Activated CD4-positive, alpha-beta T cell treated with anti-CD3 and anti-CD28 coated beads, Interleukin-2, amount 50 U/mL, for 4 hours (primary cell): ENCODE measurements at places on chromosomes 5 and 9.

- no peak for DNase-seq
These were observed 172.3 kb downstream of the CARTPT start for GRCh38 chr5:71891406-71891805.

- DNase-seq: no peak
These were observed 647.7 kb upstream of the WWC1 start for GRCh38 chr5:167643631-167644280.

DNA sequence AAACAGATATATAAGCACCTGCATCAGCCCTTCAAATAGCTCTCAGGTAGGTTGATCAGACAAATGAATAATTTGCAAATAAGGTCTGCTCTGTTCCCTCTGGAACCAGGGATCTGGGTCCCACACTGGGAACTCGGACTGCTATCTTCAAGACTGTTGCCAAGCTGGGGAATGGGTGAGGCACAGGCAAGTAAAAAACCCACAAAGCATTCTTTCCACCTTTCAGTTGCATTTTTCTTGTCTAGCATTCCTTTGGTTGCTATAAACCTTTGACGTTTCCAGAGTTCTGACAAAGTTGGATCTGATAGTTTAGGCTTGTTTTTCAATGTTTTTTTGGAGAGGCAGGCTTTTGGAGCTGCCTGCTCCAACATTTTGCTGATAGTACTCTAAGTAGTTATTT lies 20.1 kb downstream of the FBXL17 start:
- DNase-seq: no peak

DNA sequence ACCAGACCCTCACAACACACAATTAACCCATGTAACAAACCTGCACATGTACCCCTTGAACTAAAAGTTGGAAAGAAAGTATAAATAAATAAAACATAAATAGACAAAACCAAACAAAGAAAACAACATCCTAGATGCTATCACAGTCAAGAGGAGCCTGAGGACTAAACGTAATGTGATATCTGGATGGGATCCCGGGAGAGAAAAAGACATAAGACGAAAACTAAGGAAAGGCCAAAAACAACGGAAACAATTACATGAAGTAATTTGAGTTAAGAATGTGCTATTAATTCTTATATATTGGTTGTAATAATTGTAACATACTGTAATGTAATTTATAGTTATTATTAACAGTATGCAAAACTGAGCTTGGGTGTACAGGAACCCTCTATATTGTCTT lies 793.9 kb downstream of the SEMA5A start:
- DNase-seq: no peak

GRCh38 chr5:159456261-159456660 lies 126.0 kb upstream of the IL12B start:
- DNase-seq: no peak

GRCh38 chr5:17477573-17478265 lies 20.3 kb upstream of the TAF11L2 start:
- DNase-seq: no peak

DNA sequence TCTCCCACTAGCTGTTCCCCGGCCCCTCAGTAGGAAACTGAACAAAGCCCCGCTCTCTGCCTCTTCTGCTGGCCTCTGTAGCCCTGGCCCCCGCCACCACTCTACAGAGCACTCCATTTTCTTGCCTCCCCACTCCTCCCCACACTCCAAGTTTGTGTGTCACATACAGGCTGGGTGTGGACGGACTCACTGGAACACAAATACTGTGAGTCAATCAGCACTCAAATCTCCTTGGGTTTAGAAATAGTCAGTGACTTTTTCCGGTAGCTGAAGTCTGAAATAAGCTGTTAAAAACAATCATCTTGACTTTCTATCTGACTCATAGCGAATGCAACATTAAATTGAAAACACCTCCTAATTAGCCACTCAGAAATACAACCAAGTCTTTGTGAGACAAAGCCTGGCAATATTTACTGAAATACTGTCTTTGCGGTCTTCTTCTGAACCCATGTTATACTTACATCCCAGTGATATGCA lies 122.5 kb downstream of the LHFPL2 start:
- no peak for DNase-seq

DNA sequence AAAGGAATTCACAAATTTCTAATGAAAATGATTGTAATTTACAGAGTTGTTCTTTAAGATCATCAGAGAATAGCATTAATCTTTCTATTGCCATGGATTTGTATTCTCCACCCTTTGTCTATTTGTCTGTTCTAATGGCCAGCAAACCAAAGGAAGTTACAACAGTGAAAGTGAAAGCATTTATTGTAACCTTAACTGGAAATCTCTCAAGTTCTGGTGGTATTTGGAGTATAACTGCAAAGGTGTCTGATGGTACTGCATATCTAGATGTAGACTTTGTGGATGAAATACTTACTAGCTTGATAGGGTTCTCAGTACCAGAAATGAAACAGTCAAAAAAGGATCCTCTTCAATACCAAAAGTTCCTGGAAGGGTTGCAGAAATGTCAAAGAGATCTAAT lies 21.7 kb downstream of the RMI1 start:
- DNase-seq: no peak

- DNase-seq: no peak
These were observed 293 bp downstream of the CENPP start for GRCh38 chr9:92325991-92326500.

DNA sequence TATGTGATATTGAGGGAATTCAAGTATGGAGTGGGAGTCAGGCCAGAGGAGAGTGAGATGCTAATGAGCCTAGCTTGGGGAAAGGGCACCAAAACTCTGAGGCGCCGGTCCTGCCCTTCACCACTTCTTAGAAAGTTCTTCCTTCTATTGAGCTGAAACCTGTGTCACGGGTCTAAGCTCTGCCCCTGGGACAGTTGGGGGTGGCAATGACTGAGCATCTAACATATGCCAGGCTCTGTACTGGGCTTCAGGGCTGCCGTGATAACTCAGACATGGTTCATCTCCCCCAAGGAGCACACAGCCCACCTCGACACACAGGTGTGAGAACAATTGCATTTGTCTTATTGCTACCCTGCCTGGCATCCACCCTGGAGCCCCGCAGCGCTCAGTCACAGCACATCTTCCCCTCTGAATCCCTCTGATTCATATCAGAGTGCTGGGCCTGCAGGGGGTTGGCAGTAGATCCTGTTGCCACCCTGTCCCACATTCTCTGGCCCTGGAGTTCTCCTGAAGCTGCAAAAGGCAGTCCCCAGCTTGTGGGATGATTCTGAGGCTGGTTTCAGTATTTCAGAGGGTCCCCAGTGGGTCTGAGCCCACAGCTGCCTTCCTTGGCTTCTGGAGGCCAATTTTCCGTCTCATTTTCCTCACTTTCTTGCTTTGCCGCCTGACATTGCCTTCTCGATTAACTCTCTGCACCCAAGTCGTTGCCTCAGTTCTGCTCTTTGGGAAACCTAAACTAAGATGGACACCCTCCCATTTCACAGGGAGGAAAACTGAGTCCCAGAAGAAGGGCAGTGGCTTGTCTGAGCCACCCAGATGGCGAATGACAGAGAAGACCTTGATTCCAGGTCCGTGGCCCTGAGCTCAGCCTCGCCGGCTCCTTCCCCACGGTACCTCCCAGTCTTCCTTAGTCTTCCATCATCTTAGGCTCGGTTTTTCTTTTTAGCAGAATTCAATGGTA lies 42.5 kb downstream of the ALG2 start:
- no peak for DNase-seq

GRCh38 chr5:42718591-42718990 lies 38.0 kb upstream of the CCDC152 start:
- no peak for DNase-seq

- no peak for DNase-seq
These were observed 19.4 kb downstream of the EFNA5 start for GRCh38 chr5:107651325-107651724.

GRCh38 chr5:174245516-174246075 lies 200.1 kb downstream of the NSG2 start:
- no peak for DNase-seq

DNA sequence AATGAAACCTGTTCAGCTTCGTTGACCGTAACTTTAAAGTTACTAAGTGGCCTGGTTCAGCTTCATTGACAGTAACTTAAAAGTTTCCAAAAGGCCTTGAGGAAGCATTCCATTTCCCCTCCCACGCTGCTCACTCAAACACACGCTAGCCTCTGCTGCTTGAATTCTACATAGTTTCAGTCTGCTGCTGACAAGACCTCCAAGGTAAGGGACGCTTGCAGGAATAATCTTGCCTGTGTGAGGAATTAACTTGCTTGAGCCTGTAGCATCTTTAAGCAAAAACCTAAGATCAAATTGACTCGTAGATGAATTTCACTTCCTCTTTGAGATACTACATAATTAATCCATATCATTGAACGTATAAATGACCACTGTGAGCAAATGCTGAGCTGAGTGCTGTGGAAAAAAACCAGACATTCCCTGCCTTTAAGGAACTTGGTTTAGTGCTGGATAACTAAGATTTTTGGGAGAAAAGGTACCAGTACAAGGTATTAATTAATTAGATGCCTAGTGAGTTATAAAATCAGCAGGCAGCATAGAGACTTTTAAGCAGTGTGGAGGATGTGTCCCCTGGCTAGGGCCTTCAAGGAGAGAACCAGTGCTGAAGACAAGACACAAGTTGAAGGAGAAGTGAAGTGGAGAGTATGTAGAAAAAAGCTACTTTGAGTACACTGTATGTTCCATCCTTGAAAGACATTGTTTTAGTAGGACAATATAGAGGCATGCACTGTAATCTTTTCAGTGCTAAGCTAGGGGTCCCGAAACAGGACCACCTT lies 39.2 kb downstream of the GRAMD2B start:
- DNase-seq: no peak

GRCh38 chr9:135882011-135882410 lies 25.3 kb downstream of the CAMSAP1 start:
- DNase-seq: no peak

DNA sequence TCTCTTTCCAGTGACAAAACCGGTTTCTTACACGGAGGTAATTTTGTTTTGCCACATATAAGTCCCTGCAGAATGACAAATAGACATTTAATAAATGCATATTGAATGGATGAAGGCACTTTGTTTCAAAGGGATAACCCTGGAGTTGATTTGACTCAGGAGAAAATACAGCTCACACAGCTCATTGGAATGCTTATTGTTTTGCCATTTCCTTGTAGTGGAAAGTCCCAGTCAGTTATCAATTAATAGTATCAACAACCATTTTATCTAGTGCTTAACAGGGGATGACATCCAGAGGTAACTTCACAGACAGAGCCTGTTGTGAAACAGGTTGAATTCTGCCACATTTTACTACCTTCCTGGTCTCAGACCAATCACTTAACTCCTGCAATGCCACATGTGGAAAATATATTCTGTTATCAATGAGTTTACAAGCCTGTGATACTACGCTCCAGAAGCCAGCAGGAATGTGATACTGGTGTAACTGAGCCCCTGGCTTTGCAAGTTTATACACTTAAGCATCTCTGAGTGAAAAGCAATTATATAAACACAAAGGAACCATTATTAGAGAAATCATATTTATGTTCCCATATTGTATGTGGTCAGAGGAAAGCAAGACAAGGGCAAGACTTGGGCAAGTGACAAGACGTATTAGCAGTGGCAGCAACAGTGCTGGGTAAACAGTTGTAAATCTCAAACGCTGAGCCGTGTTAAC lies 123.1 kb upstream of the ANKRD55 start:
- no peak for DNase-seq

DNA sequence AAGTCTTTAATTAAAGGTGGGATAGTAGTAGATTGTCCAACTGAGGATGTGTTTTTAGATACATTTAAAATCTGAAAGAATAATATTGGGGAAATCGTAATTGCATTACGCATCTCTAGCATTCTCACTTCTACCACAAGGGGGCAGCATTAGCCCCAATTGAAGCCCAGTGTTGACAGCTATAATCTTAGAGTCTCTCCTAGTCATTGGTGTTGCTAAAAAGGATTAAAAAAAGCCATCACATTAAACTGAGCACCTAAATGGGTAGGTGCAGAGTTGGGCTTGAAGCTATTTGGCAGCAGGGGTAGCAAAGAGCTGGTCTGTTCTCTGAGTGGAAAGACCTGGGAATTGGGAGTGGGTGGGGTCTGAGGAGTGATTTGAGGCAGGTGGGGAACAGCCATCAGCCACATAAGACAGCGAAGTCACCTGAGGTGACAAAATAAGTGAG lies 177.2 kb downstream of the OSTF1 start:
- DNase-seq: peak; percentile 12

- no peak for DNase-seq
These were observed 27.0 kb downstream of the ALDH1A1 start for GRCh38 chr9:72925891-72926290.
